Kidney epithelial cell (primary cell): ENCODE measurements at places on chromosomes 4 and X. TPM values are rescaled to one million over a fixed set of nuclear protein-coding genes. Genes with fewer than 3 reads are reported as not detected.

XKRX gene
- total RNA-seq = 0.04 TPM in 1 of 2 replicates, not detected in the other

ADRA2C gene
- 1.0 and 2.8 TPM in 2 replicates for total RNA-seq

TLR10 gene
- total RNA-seq = not detected in 2 replicates

SOX3 gene
- total RNA-seq = not detected in 2 replicates

NWD2 gene
- 0.04 and 0.07 TPM in 2 replicates for total RNA-seq

NR3C2 gene
- total RNA-seq = 2.5 and 6.5 TPM in 2 replicates

PPEF2 gene
- not detected in 2 replicates for total RNA-seq

MAP3K15 gene
- 1.5 and 2.2 TPM in 2 replicates for total RNA-seq
